ENCODE measurements at places on chromosomes 2 and 18.

- DNase-seq: no peak
Measured at GRCh38 chr2:131151398-131151797, 46.3 kb downstream of the PLEKHB2 start.

DNA sequence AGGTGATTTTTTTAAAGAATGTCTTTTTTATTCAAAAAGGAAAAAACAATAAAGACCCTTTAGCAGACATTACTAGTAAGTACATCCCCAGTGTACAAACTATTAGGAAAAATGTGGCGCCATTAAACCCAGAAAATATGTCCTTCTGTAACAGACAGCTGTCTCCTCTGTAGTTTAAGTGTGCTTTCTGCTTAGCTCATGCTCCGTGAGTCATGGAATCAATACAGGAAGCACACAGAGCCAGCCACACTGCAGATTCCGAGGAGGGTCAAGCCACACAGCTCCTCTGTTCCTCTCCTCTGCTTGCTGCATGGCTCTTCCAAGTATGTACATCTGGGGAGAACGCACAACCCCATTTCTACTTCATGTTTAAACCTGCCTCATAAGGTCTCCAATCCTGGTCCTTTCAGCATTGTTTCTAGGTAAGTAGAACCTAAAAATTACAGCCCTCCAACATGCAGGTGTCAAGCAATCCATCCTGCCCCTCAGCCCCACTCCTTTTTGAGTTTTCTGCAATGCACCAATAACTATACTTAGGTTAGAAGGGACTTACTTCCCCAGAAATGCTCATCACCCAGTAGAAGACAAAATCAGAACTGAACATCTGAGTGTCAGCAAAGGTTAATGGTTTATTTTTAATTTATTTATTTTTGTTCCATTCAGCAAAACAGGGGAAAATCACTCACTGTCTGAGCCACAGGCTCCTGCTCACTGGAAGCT is 37.5 kb downstream of the ACVR1 start:
- no peak for DNase-seq

DNA sequence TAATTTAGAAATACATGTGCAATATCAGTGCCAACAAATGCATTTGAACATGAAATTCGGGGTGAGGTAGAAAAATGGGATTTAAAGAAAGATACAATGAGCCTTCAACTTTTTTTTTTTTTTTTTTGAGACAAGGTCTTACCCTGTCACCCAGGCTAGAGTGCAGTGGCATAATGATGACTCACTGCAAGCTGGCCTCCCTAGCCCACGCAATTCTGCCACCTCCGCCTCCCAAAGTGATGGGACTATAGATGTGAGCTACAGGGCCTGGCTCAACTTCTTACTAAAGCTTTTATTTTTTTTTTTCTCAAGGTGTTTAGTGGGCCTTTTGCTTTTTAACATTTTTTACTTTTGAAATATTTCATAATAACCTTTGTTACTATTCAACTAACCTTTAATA is 365.6 kb downstream of the LRRTM4 start:
- no peak for DNase-seq

DNA sequence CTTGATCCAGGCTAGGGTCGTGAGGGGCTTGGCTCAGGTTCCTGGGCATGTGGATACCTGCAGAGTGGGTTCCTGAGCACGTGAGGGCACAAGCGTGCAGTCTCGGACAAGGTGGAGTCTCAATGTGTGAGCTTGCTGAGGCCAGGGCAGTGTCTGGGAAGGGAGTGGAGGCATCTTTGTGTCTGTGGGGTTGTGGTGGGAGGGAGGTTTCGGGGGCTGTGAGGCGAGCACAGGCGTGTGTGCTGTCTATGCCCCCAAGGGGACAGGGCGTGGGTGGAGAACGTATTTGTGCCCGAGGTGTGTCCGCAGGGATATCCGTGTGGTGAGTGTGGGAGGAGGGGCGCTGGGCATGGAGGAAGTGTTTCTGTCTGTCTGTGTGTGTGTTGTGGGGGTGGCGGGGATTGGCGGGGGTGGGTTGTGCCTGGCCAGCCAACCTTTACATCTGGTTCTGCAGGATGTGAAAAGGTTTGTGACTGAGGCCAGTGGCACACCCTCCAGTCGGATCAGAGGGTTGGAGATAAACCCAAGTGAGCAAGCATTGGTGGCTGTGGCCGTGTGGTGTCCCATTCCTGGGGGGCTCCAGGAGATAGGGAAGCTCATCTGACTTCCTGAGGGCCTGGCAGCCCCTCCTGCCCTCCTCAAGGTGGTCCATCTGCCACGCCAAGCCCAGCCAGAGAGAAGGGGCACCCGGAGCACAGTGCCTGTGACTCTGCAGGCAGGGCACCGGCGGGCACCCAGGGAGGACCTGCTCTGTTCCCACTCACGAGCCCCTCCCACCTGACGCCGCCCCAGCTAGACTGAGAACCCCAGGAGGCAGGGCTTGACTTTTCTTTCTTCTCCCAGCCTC is 57.1 kb downstream of the ZFP36L2 start:
- no peak for DNase-seq
